Tibial nerve (tissue), 4 donors: ENCODE measurements at places on chromosomes 13 and 19. TPM values are rescaled to one million over a fixed set of nuclear protein-coding genes. Genes with fewer than 3 reads are reported as not detected.

Gene PPP1R13L
- total RNA-seq: 10.0 TPM

DNA sequence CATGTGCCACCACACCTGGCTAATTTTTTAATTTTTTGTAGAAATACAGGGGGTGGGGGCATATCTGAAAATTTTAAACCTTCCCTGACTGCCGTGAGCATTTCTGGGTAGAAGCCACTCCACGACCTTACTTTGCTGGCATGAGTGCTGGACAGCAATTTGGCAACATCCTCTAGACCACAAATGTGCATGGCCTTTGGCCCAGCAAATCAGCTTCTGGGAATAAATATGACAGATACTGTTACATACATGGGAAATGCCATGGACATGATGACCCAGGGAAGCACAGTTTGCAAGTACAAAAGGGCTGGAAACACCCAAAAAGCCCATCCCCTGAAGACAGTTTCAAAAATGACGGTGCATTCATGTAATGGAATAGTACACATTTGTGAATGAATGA, 3.2 kb upstream of the PVR start:
- no peaks in the 10 kb centered on the region for H3K36me3 ChIP-seq
- no peaks in the 10 kb centered on the region for H3K27me3 ChIP-seq
- peaks cover 11% of the 10 kb centered on the region for H3K4me1 ChIP-seq
- no peak overlapping the region for H3K4me3 ChIP-seq
- H3K27ac ChIP-seq: no peak overlapping the region

Gene SMIM24
- total RNA-seq: not detected

Gene NKPD1
- total RNA-seq: not detected

Gene HIPK4
- not detected for total RNA-seq

Gene THAP8
- total RNA-seq: 20.5 TPM

Gene MYADM
- total RNA-seq: 27.6 TPM

DNA sequence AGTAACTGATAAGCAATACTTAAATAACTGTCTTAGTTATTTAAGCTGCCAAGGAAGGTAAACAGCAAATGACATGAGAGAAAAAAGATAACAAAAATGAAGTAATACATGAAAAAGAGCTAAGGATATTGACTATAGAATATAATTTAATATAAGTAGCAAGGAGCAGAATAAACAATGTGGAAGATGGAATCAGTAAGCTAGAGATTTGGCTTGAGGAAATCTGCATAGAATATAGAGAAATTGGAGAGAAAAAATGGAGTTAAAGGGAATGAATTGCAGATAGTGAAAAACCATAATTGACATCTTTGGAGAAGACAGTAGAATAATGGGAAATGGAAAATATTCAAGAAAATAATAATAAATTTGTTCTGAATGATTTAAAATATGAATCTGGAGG, 127.1 kb downstream of the PDS5B start:
- no peak overlapping the region for H3K4me3 ChIP-seq
- no peak overlapping the region for H3K27ac ChIP-seq
- no peaks in the 10 kb centered on the region for H3K27me3 ChIP-seq

GRCh38 chr13:112145551-112146360, 78.8 kb downstream of the SOX1 start:
- no peak for DNase-seq
- no peak overlapping the region for H3K27ac ChIP-seq
- H3K4me1 ChIP-seq: no peaks in the 10 kb centered on the region
- no peaks in the 10 kb centered on the region for H3K27me3 ChIP-seq
- H3K4me3 ChIP-seq: no peak overlapping the region
- no peaks in the 10 kb centered on the region for H3K36me3 ChIP-seq

DNA sequence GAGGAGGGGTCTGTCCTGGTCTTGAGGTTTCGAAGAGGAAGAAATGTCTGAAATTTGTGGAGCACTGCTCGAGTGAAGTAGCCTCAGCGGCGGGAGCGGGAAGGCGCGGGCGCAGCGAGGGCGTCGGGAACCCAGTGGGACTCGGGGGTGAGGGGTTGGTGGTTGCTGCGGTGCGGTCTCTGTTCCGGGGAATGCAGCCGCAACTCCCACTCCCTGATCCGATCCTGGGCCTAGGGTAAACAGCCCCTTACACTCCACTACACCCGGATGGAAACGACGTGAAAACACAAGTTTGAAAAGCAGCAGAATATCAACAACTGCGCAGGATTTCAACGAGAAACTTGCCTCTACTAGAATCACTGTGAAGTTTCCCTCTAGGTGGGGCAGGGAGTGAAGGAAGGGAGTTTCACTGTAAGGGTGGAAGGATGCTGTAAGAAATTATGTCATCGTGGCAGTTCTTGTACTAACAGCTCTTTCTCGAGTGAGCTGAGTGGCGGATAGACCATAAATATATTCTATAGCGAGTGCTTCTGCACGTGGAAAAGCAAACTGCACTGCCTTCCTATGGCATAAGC, 2.0 kb upstream of the KLF12 start:
- H3K4me3 ChIP-seq: peak overlapping the region; percentile 89
- peak overlapping the region; percentile 98 for H3K27ac ChIP-seq
- DNase-seq: no peak
- H3K36me3 ChIP-seq: no peaks in the 10 kb centered on the region

GRCh38 chr13:66887088-66887487, 343.0 kb downstream of the PCDH9 start:
- H3K4me3 ChIP-seq: no peak overlapping the region
- no peaks in the 10 kb centered on the region for H3K27me3 ChIP-seq
- H3K4me1 ChIP-seq: peaks cover 17% of the 10 kb centered on the region
- no peak overlapping the region for H3K27ac ChIP-seq

GRCh38 chr13:52599848-52600603, 42.2 kb upstream of the HNRNPA1L2 start:
- H3K36me3 ChIP-seq: no peaks in the 10 kb centered on the region
- peak overlapping the region; percentile 69 for H3K27ac ChIP-seq
- peak overlapping the region; percentile 82 for H3K4me3 ChIP-seq
- H3K27me3 ChIP-seq: no peaks in the 10 kb centered on the region
- DNase-seq: no peak

GRCh38 chr19:17751912-17752273, 616 bp downstream of the FCHO1 start:
- H3K27ac ChIP-seq: no peak overlapping the region
- no peaks in the 10 kb centered on the region for H3K36me3 ChIP-seq
- H3K27me3 ChIP-seq: peaks cover 14% of the 10 kb centered on the region

Gene IRGC
- total RNA-seq: not detected

Gene FARP1
- total RNA-seq: 28.0 TPM

Gene PODNL1
- 45.7 TPM for total RNA-seq

Gene NLRP5
- total RNA-seq: not detected

Gene ZNF709
- total RNA-seq: 4.8 TPM

DNA sequence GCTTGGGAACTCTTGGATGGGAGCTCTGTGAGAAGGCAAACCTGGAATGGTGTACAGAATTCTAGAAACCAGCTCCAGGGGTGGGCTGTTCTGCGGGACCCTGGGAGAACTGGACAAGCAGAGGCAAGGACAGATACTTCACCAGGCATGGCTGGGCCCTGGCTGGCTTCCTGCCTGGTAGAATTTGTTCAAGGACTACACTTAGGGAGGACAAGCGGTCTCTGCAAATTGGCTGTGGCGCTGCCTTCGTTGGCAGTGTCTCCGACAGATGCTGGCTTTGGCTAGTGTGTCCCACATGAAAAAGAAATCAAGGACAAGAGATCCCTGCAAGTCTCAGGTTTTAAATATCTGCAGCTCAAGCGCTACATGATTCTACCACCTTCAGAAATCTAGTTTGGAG, 12.4 kb downstream of the CEBPG start:
- peaks cover 29% of the 10 kb centered on the region for H3K4me1 ChIP-seq
- DNase-seq: no peak
- H3K27me3 ChIP-seq: no peaks in the 10 kb centered on the region
- H3K4me3 ChIP-seq: no peak overlapping the region

DNA sequence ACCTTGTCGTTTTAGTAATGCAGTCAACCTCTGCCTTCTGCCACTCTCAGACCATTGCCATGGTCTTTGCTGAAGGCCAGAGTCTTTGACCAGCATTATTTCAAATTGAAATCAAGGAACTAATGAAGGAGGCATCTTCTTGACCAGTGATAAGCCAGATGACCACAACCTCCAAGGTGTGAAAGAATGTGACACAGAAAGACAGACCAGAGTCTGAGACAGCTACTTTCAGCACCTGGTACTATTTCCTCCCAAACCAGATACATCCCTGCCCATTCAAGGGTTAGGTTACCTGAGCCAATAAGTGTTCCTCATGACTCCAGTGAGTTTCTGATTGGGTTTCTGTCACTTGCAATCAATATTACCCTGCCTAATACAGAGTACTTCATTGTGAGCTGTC, 20.3 kb upstream of the RNASEH2B start:
- no peaks in the 10 kb centered on the region for H3K36me3 ChIP-seq
- no peaks in the 10 kb centered on the region for H3K27me3 ChIP-seq
- no peaks in the 10 kb centered on the region for H3K4me1 ChIP-seq
- no peak overlapping the region for H3K4me3 ChIP-seq

- H3K36me3 ChIP-seq: no peaks in the 10 kb centered on the region
- H3K4me1 ChIP-seq: no peaks in the 10 kb centered on the region
- no peaks in the 10 kb centered on the region for H3K27me3 ChIP-seq
- DNase-seq: no peak
- H3K4me3 ChIP-seq: no peak overlapping the region
Observed at GRCh38 chr19:3373971-3374368, 7.6 kb downstream of the NFIC start.

DNA sequence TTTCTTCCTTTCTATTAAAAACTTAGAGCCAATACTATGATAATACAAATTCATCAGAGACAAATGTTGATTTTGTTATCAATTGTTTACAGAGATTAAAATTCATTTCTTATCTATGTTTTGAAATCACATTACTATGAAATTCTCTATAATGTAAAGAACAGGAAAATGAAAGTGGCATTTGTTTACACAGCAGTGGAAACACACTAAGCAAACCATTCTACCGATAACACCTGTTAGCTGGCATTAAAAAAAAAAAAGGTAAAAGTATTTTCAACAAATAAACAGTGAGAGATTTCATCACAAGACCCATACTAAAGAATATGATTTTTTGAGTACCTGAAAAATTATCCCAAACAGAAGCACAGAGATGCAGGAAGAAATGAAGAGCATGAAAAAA, 4.8 kb upstream of the CCDC70 start:
- H3K4me1 ChIP-seq: no peaks in the 10 kb centered on the region
- H3K27ac ChIP-seq: no peak overlapping the region
- no peak for DNase-seq
- no peaks in the 10 kb centered on the region for H3K36me3 ChIP-seq
- peaks cover 5% of the 10 kb centered on the region for H3K27me3 ChIP-seq
- no peak overlapping the region for H3K4me3 ChIP-seq

Gene TMEM91
- total RNA-seq: 29.1 TPM

GRCh38 chr13:76466043-76466442, 420.2 kb downstream of the KCTD12 start:
- H3K4me1 ChIP-seq: no peaks in the 10 kb centered on the region
- DNase-seq: no peak
- H3K36me3 ChIP-seq: no peaks in the 10 kb centered on the region
- H3K27ac ChIP-seq: no peak overlapping the region

GRCh38 chr13:70311191-70311590, 202.9 kb upstream of the KLHL1 start:
- H3K27me3 ChIP-seq: no peaks in the 10 kb centered on the region
- DNase-seq: no peak
- H3K4me1 ChIP-seq: no peaks in the 10 kb centered on the region
- no peak overlapping the region for H3K4me3 ChIP-seq

DNA sequence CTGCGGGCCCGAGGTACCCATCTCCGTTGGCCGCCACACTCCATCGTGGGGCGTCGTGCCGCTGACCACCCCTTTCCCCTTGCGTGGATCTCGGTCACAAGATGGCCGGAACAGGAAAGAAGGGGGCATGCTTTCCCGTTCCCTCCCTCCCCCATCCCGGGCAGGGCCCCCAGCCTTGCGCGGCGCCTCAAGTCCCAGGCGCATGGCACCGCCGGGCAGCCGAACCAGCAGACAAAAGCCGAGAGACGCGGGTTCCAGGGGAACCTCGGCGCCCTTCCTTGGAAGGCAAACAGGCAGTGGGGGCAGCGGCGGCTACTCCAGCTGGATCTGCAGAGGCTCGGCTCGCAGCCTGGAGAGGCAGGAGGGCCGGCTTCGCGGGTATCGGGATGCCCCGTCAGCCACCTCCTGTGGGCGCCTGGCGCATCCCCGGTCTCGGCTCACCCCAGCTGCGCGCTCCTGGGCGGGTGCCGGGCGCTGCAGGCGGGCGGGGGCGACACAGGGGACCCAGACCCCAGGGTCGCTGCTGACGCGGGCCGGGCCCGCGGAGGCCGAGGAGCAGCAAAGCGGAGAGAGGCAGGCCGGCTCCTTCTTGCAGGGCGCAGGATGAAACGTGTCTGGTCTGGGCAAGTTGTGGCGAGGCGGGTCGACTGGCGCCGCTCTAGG, 439 bp downstream of the DZIP1 start:
- H3K27me3 ChIP-seq: peaks cover 11% of the 10 kb centered on the region
- no peaks in the 10 kb centered on the region for H3K4me1 ChIP-seq
- H3K4me3 ChIP-seq: peak overlapping the region; percentile 67
- DNase-seq: no peak

Gene ZNF135
- total RNA-seq: 6.7 TPM
